Iris pigment epithelial cell (primary cell): ENCODE measurements at places on chromosomes 13 and 19.

- DNase-seq: no peak
Measured at GRCh38 chr19:46821512-46822409, 28.9 kb downstream of the AP2S1 start.

DNA sequence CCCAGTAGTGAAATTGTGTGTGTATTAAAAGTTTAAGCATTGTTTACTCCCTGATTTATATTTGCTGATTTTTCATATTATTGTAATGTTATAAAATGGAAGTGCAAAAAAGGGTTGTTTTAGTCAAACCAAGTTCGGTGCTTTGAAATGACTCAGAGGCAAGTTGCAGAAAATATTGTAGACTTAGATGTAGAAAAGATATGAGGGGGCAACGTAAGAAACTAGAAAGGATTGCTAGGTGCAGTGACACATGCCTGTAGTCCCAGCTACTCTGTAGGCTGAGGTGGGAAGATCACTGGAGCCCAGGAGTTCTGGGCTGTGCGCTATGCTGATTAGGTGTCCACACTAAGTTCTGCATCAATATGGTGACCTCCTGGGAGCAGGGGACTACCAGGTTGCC lies 16.1 kb upstream of the LPAR6 start:
- no peak for DNase-seq

DNA sequence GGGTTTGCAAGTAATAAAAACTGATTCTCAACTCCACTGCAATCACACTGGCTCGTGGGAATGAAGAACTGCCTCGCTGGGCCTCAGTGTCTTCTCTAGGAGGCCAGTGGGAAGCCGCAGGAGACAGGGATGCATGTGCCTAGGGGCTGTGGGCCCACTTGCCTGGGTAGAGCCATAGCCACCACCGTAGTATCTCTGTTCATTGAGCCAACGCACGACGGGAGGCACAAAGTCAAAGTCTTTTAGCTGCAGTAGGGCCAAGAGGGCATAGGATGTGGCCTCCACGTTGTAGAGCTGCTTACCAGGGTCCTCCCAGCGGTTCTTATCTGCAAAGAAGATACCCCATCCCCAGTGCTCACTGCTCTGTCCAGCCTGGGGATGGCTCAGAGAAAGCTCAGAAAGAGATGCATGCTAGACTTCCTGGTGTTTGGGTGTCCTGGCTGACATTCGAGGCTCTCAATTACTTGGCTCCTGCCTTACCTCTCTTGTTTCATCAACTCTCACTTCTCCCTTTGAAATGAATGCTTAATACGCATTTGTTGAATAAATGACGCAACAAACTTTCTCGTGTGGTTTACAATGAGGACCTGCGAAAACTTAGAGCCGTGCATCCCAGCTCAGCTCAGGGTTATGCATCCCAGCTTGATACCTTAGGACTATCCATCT lies 16.1 kb upstream of the TNFSF14 start:
- DNase-seq: no peak

GRCh38 chr13:53545340-53545941 lies 516.8 kb downstream of the OLFM4 start:
- DNase-seq: no peak

- DNase-seq: no peak
Measured at GRCh38 chr19:10019246-10019645, 6.0 kb downstream of the RDH8 start.
